ENCODE measurements at places on chromosomes 12 and 14.

GRCh38 chr14:51715250-51715649 is 63.5 kb downstream of the FRMD6 start:
- no peak for DNase-seq

GRCh38 chr12:78192979-78193378 is 362.3 kb downstream of the NAV3 start:
- DNase-seq = no peak

DNA sequence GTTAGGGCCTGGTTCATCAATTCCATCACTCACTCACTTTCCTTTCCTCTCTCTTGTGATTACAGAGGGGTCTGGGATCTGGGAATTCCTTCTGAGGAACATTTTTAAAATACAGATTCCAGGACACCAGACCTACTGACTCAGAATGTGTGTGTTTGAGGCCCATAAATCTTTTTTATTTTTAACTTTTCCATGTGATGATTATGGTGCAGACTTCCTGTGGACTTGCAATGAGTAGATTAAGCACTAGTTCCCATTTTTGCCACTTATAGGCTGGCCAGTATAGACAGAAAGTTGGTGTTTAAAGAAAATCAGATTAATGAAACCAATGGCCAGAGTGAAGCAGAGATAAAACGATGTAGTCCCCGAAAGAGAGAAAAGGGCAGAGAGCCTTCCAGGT is 28.1 kb downstream of the SLC41A2 start:
- DNase-seq = no peak

GRCh38 chr12:15580431-15580830 is 208.8 kb downstream of the EPS8 start:
- DNase-seq = peak; percentile 43

GRCh38 chr12:120292411-120292660 is 633 bp upstream of the RNU4-2 start:
- DNase-seq = no peak

DNA sequence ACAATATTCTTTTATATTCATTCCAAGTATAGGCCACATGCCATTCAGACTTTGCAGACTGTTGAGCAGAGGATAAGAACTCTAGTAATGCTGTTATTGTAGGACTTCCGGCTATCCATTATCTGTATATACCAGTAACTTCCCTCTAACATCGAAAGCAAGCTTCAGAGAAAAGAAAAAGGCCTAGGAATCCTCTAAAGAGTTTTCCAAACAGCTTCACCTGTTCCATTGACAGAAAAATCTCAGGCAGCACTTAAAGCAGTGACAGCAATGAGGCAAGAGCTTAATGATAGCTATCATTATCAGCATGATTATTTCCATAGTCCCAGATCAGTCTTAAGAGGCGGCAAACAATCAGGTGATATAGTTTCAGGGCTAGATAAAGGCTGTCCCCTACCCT is 1.8 kb downstream of the CPNE8 start:
- DNase-seq = no peak

- no peak for DNase-seq
Measured at GRCh38 chr14:68781161-68782021, 11.5 kb downstream of the ZFP36L1 start.

DNA sequence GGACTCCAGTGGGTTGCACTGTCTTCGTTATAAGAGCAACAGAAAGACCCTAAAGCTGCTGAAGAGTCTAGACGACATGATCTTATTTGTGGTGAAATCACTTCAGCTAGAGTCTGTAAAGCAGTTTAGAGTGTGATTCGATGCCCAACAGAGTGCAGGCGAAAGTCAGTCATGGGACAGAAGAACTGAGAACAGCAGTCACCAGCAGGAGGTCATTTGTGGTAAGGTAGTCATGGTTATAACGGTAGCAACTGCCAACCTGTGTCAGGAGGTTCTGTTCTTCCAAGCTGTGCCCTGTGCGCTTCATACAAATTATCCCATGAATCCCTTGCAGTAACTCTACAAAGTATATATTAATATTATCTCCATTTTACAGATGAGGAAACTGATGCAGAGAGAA is 954.1 kb downstream of the AACS start:
- no peak for DNase-seq

DNA sequence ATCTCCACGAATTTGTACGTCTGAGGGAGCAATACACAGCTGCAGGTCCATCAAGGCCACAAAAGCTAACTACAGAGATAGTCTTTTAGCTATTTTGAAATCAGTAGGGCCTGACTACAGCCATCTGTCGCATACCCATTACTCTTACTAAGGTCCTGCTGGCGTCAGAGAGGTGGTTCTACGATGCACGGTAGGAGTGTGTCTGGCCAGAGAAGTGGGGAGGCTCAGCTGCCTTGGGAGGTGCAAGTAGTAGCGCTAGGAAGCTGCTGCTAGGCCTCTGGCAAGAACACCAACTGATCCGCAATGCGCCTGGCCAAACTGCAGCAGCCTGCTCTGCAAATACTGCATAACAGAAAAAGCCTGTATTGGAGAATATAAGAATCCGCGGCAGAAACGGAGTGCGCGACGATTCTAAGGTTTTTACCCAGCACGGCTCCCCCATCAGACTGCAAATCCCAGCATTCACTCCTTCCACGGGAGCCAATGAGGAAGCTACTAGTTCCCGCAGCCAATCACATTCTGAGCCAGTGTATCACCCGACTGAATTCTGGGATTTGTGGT is 743 bp upstream of the CAND1 start:
- peak; percentile 98 for DNase-seq

GRCh38 chr14:68293404-68293803 is 473.8 kb downstream of the RAD51B start:
- no peak for DNase-seq

GRCh38 chr12:46770501-46771183 is 55.2 kb downstream of the SLC38A4 start:
- no peak for DNase-seq

DNA sequence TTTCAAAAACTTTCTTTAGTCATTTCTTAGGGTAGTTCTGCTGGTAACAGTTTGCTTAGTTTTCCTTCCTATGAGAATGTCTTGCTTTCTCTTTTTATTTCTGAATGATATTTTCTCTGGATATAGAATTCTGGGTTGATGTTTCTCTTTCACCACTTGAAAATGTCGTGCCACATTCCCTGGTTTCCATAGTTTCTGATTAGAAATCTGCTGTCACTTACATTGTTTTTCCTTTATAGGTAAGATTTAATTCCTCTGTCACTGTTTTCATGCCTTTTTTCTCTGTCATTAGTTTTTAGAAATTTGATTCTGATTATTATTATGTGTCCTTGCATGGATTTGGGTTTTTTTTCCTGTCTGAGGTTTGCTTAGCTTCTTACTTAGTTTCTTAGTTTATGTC is 77.3 kb upstream of the PCNX4 start:
- no peak for DNase-seq

- DNase-seq = no peak
Measured at GRCh38 chr14:34437729-34438080, 24.3 kb downstream of the SPTSSA start.

GRCh38 chr12:27061317-27061716 is 21.1 kb downstream of the C12orf71 start:
- DNase-seq = no peak

GRCh38 chr12:118164798-118165486 is 29.0 kb downstream of the PEBP1 start:
- DNase-seq = peak; percentile 3

DNA sequence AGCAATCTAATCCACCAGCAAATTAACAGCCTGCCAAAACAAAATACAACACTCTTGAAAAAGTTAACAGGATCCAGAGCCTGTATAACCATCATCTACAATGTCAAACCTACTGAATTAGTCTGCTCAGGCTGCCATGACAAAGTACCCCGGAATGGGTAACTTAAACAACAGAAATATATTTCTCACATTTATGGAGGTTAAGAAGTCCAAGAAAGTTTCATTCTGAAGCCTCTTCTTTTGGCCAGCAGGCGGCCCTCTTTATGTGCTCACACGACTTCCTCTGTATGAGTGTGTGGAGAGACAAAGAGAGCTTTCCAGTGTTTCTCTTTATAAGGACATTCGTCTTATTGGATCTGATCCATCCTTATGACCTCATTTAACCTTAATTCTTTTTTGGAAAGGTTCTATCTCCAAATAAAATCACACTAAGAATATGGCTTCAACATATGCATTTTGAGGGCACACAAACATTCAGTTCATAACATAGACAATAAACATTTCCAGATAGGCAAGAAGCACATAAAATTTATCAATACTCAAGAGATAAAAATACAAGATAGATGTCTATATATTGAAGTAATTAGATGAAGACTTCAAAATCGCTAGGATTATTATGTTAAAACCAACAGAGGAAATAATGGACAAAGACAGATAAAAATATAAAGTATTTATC is 5.9 kb upstream of the RERG start:
- peak; percentile 50 for DNase-seq

GRCh38 chr12:114669401-114670290 is 14.3 kb downstream of the TBX3 start:
- no peak for DNase-seq

- DNase-seq = no peak
Measured at GRCh38 chr14:72454388-72455160, 439.3 kb downstream of the DPF3 start.

- DNase-seq = no peak
Measured at GRCh38 chr14:94897561-94897960, 127.6 kb upstream of the GSC start.

GRCh38 chr14:23115039-23115731 is 3.9 kb downstream of the CEBPE start:
- DNase-seq = peak; percentile 15

GRCh38 chr14:33756833-33757232 is 194.0 kb downstream of the EGLN3 start:
- DNase-seq = no peak

DNA sequence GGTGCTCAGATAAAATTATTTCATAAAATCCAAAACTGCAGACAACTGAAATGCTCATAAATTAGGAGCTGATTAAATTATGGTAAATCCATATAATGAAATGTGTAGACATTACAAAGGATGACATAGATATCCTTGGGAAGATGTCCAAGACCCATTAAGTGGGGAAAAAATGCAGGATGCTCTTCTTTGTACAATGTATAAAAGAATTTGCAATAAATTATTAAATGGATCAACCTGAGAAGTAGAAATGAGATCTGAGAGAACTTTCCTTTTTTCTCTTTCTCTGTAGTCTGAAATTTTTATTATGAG is 336.4 kb upstream of the E2F7 start:
- DNase-seq = no peak

GRCh38 chr12:66661357-66661756 is 17.5 kb downstream of the GRIP1 start:
- no peak for DNase-seq

DNA sequence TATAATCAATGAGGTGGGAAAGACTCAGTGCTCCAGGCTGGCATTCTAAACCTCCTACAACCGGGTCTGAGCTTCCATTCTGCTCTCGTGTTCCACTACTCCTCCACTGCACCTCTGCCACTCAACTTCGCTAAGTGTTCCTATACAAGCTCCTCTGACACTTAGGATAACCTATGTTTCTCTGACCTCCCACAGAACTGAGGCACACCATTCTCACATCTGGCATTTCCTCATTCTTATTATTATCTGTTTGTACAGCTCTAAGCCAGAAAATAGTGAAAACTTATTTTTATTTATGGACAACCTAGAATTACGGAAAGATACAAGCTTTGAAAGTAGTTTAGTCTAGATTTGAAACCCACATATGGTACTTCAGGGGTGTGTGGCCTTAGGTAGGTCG is 127.0 kb downstream of the MED13L start:
- DNase-seq = no peak

- no peak for DNase-seq
Measured at GRCh38 chr12:80681-81190, 14.2 kb downstream of the IQSEC3 start.

DNA sequence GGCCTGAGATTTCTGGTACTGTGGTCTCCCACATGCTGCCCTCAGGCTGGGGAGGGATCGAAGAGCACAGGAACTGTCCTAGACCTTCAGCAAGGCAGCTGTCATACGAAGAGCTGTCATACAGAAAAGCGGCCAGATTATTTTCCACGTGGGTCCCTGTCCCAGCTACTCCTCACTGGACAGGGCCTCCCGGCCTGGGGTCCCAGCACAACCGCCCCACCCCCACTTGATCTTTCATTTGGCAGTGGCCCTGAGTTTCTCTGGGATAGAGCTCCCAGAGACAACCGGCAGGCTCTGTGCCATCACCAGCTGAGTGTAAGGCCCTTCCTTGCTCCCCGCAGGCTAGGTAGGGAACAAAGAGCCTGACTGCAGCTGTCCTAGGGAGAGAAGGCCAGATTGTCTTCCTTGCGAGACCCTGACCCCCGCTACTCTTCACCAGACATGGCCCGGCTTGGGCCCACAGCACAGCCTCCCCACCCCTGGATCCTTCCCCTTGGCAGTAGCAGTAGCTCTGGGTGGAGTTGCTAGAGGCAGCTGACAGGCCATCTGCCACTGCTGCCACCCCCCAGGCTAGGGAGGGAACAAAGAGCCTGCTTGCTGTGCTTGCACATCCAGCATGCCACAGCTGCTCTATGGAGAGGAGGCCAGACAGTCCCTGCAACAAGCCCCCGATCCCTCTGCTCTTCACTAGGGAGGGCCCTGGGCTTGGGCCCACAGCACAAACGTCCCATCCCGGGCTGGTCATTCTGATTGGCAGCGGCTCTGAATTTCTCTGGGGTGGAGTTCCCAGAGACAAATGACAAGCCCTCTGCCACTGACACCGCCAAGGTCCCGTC is 3.1 kb upstream of the OR4N2 start:
- DNase-seq = peak; percentile 16

GRCh38 chr12:76586764-76587395 is 27.3 kb upstream of the OSBPL8 start:
- DNase-seq = peak; percentile 26

GRCh38 chr12:12807970-12808702 is 5.0 kb upstream of the DDX47 start:
- peak; percentile 57 for DNase-seq

- no peak for DNase-seq
Measured at GRCh38 chr12:119005085-119005484, 23.7 kb downstream of the SRRM4 start.

- no peak for DNase-seq
Measured at GRCh38 chr14:69613312-69614073, 2.1 kb downstream of the SUSD6 start.

DNA sequence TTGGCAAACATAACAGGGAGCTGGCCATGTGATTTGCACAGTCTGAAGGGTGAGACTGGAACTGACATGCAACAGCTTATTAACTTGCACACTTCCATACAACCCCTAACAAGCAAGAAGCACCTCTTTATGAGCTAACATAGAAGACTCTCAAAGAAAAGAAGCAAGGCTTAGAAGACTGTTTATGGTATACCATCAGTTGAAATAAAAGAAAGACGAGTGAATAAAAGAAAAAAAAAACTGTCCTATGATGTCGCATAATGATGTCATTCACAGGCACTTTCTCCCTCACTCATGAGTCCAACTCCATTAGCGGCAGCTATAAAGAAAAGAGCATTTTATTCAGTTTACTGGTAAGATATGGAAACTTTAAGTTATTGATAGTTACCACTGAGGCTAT is 3.3 kb upstream of the MDM1 start:
- peak; percentile 32 for DNase-seq

GRCh38 chr14:81436296-81437138 is 36.4 kb upstream of the STON2 start:
- peak; percentile 76 for DNase-seq

DNA sequence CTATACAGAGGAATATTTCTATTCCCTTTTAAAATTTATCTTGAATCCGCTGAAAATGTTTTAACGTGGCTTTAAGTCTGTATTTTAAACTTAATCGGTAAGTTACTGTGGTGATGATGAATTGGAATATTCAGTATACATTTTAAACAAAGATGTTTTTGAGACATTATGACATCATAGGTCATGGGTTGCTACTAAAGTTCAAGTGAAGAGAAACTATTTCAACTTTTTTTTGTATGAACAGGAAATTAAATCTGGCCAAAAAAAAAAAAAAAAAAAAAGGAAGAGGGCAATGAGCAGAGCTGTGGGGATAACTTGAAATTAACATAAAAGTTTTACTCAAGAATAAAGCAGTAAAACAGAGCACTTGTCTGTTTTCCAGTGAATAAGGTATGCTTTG is 109.0 kb downstream of the PLEKHA5 start:
- no peak for DNase-seq
